Stimulated activated CD8-positive, alpha-beta memory T cell treated with anti-CD3 and anti-CD28 coated beads, Interleukin-12 subunit alpha, Interleukin-12 subunit beta, amount 100 ng/mL, for 4 hours (primary cell): ENCODE measurements at places on chromosomes 1 and 21.

DNA sequence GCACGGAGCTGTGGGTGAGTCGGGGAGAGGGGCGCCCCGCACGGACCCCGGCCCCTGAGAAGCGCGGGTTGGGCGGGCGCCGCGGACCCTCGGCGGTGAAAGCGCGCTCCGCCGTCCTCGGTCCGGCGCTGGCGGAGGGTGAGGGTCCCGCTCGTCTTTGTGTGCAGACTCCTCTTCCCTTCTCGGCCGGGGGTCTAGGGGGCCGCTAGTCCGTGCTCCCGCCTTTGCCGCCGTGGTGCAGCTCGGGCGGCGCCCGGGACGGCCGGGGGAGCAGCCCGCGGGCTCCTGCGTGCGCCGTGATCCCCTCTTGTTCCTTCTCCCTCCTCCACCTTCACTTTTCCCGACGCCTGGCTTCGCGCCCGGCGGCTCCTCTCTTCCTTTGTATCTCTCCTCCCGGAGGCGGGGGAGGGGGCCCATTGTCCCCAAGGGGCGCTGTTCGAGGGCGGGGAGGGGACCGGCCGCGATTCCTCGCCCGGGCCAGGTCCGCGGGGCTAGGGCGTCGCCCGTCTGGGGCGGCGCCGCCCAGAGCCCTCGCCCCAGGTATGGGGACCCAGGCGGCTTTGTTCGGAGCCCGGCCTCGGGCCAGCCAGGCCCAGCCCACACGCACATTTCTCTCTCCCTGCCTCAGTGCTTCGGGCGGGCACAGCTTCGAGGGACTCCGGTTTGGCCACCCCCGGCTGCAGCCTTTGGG, 519 bp downstream of the FNBP1L start:
- no peak for DNase-seq

- no peak for DNase-seq
Observed at GRCh38 chr1:101187297-101187696, 49.5 kb upstream of the S1PR1 start.

DNA sequence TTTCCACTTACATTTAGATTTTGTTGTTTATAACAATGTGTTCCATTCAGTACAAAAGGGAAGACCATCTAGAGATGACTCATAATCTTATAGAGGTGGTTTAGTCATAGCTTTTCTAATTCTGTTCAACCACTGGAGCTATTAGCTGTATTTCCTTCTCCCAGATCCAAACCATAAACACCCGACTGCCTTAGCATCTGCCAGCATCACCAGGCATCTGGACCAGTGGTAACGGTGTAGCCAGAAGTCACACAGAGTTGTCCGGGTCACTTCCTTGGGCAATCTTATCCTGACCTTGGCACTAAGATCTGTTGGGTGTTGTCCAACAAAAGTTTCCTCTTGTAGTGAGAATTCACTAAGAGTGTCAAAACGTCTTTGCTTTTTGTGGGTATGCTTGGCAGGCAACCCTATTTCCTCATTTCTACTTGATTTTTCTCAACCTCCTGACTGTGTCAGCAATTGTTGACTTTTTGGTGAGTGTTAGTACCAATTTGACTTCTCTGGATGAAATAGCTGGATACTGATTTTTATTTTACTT, 372.1 kb upstream of the B3GALT2 start:
- no peak for DNase-seq

- DNase-seq, result no peak
Observed at GRCh38 chr21:39525129-39525528, 73.4 kb downstream of the SH3BGR start.
